ENCODE measurements at places on chromosomes 6 and 20. TPM values are rescaled to one million over a fixed set of nuclear protein-coding genes. Genes with fewer than 3 reads are reported as not detected.
A peak's percentile ranks its signal among the peaks of the same experiment; 100 is the strongest.

GRCh38 chr6:125306756-125307149, 5.0 kb upstream of the HDDC2 start:
- DNase-seq: no peak

RNGTT gene
- 21.7 TPM for total RNA-seq

DNA sequence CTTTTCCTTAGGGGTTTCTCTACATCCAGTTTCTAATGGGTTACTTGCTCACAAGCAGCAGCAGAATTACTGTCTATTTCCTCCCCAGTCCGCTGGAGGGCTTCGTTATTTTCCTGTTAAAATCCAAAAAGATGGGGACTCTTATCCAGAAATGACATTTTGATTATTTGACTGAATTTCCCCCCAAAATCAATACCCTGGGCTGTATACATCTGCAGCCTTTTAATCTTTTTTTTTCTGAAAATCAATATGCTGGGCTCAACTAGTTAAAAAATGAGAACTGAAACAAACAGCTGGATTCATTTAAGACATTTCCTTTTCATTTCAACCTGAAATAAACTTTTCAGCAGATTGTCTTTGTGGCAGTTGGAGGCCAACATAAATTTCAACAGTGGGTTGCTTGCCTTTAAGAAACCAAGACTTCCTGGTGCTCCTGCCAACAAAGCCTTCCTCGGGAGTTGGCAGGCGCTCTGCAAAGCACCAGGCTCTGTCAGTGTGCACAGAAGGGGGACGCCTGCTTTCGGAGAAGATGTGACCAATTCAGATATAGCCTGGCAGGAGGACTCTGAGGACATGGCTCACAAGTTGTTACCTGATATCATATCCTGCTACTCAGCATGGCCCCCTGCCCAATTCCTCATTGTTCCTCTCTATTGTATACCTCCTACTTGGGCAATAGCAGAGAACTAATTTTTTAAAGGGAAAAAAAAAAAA, 204.7 kb upstream of the ARG1 start:
- DNase-seq: no peak

- DNase-seq: peak; percentile 50
Observed at GRCh38 chr6:161373905-161374451, 100.1 kb upstream of the AGPAT4 start.

DNA sequence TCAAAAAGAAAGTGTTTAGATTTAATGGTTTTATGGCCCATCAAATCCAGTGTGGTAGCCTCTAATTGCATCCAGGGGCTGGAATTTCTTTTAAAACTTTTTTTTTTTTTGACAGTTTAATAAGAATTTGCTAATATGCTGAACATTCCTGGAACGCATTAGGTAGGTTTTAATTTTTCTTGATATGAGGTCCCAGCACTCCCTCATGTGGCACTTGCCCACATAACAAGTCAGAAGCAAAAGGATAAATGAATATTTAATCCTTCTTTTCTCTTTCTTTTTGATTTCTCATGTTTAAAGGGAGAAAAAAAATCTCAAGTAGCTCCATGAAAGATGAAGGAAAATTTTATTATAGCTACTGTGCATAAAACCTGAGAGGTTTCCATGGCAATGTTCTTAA, 13.5 kb downstream of the HAO1 start:
- peak; percentile 53 for DNase-seq
